ENCODE measurements at places on chromosomes 13 and 19. TPM values are rescaled to one million over a fixed set of nuclear protein-coding genes. Genes with fewer than 3 reads are reported as not detected.

The PCDH8 gene
- total RNA-seq = not detected

- no peak for DNase-seq
These were observed 107.9 kb downstream of the GGACT start for GRCh38 chr13:100480676-100481075.

- no peak for DNase-seq
These were observed 16.2 kb downstream of the CLEC11A start for GRCh38 chr19:50739132-50739913.

The IFI30 gene
- 13.0 TPM for total RNA-seq

DNA sequence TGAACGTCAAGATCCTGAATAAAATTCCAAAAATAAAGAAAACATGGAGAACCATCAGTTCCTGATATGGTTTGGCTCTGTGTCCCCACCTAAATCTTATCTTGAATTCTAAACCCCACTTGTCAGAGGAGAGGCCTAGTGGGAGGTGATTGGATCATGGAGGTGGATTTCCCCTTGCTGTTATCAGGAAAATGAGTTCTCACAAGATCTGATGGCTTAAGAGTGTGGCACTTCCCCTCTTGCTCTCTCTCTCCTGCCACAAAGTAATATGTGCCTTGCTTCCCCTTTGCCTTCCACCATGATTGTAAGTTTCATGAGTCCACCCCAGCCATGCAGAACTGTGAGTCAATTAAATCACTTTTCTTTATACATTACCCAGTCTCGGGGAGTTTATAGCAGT is 827.4 kb downstream of the GPC5 start:
- DNase-seq = no peak

DNA sequence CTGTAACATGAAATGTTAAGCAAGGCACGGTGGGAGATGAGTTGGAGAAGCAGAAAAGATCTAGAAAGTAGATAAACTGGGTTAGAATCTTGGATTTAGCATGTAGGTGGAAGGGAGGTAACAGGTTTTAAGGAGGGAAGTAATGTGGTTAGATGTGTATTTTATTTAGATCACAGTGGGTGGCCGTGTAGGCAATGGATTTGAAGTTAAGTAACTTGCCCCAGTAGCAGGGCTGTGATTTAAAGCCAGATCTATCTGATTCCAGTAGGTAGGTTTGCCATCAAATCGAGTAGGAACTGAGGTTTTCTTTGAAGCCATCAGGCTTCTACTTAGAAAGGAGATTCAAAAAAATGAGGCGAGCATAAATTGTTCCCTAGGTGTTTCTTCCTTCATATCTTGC is 50.6 kb upstream of the IL17D start:
- DNase-seq = no peak

- no peak for DNase-seq
These were observed 242.1 kb downstream of the ENOX1 start for GRCh38 chr13:43544631-43545030.

The SHC2 gene
- 76.2 TPM for total RNA-seq

- DNase-seq = no peak
These were observed 4.8 kb downstream of the MBD3 start for GRCh38 chr19:1587872-1588271.

Measured in pancreas (tissue), 10 donors.